ENCODE measurements at places on chromosomes 6 and 20. TPM values are rescaled to one million over a fixed set of nuclear protein-coding genes. Genes with fewer than 3 reads are reported as not detected.

DNA sequence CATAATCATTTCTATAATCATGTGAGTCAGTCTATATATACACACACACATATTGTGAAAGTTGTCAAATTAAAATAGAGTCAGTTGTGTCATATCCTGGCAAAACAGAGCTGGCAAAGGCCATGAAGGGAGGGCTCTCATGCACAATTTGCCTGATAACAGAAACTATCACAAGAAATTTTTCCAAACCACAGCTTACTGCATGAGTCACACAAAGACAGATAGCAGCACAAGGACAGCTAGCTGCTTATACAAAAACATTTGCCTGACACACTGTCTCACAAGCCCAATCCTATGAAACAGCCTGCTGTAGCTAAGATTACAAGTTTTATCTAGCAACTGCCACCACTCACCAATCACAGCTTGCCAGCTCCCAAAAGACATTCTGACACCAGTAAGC is 848.5 kb upstream of the MAN1A1 start:
- no peak for DNase-seq

DNA sequence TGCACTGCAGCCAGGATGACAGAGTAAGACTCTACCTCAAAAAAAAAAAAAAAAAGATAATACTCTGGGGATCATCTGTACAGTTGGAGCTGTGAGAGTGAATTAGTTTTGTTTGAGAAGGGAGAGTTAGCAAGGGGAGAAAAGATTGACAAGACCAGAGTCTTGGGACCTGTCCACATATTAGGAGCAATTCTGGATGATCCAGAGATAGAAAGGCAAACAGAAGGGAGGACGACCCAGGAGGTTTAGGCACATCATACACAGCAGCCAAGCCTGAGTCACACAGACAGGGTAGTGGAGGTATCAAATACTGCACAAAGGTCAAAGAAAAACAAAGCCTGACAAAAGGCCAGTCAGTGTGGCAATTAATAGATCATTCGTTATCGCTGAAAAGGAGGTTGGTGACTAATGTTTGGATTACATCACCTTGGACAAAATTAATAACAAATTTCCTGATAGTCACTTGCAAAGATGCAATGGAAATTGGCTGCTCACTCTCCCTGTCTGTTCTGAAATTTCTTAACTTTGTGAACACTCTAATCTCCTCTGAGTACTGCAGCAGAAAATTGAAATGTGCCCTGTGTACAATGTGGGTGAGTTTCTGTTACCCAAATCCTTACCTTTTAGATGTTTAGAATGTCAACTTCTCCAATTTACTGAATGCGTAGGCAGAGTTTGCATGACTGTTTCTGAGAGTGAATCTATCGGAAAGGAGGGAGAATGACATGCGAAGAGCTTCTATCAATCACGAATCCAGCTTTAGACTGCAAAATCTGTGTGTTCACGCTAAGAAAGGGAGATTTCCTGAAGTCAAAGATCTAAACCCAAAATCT is 105.4 kb downstream of the TSHZ2 start:
- DNase-seq, result no peak

DNA sequence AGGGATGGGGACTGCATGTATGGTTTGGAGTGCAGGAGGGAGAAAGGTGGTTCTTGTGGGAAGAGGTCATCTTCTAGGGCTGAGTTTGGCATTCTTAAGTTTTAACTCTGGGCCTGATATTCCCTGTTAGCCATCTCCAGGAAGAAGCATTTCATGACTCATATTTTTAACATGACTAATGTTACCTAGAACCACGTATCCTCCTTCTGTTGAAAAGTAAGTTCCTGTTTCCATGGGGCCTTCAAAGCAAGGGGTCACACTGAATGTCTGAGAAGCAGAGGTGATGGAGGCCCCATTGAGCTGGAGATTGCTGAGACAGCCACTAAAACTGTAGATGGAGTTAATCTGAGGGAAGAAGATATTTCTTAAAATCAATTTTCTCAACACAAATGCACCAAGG is 30.2 kb downstream of the FAM229B start:
- peak; percentile 62 for DNase-seq

Gene JPH2
- total RNA-seq, result 0.83 TPM

DNA sequence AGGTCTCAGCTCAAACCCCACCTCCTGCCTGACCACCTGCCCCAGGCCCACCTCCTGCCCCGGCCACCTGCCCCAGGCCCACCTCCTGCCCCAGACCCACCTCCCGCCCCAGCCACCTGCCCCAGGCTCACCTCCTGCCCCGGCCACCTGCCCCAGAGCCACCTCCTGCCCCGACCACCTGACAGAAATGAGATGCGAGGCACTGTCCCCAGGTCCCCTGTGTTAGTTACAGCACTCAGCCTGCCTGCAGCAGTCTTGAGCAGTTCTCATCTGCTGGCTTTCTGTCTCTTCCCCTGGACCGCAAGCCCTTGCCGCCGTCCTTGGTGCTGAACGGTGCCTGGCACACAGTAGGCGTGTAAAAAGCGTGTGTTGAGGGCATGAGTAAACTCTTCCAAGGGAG is 79.5 kb downstream of the CDH4 start:
- DNase-seq, result no peak

DNA sequence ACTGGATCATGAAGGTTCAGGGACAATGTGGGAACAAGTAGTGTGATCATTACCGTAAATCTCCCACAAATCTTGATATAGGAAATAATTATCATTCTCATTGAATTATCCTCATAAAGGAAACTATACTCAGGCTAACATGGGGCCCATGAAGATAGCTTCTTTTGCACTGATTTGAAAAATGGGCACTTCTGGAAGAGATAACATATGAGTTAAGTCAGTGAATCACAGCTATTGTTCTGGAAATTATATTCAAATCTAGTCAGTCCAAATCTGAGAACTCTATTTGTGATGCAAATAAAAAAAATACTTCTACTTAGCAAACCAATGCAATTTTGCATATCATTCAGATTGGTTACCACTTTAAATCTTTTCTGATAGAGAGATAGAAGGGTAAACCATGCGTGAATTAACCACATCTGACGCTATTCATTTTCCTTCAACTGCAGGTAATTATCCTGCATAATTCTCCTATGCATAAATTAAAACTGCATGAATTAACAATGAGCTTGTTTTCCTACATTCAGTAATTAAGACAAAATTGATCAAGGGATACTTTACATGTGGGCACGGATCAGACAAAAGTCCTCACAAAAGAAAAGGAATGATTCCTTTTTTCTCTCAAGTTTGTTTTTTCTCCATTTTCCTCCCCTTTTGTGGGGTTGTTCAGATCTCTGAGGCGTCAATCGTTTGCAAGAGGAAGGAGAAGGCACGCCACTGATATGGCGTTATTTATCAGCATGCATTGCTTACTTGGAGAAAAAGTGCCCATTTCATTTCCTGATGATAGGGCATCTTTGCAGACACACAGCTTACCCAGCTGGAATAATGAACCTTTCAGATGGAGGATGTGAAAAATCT is 36.4 kb downstream of the RIPOR2 start:
- no peak for DNase-seq
